GM12878 (cell line): ENCODE measurements at places on chromosomes 7 and 10. TPM values are rescaled to one million over a fixed set of nuclear protein-coding genes. Genes with fewer than 3 reads are reported as not detected.

GNGT1 gene
- not detected in 2 replicates for total RNA-seq

ITIH5 gene
- total RNA-seq: 0.05 and 0.21 TPM in 2 replicates

SPDYE1 gene
- not detected in 2 replicates for total RNA-seq

DNA sequence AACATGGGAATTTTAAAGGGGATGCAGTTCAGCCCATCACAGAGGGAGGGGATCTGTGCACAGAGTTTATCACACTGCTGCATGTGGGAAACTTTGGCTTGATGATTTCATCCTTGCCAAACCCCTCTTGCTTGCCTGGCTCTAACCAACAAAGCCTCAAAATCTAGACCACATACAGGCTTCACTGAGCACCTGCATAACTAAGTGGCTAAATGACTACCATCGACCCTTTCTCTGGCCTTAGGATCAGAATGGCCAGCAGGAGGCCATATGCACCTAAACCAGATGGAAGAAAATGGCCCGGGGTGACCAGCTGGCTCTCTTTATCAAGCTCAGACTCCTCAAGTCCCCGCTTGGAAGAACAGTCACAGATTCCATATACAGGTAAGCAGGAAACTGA is 15.6 kb upstream of the ZNF25 start:
- DNase-seq: no peak

DNA sequence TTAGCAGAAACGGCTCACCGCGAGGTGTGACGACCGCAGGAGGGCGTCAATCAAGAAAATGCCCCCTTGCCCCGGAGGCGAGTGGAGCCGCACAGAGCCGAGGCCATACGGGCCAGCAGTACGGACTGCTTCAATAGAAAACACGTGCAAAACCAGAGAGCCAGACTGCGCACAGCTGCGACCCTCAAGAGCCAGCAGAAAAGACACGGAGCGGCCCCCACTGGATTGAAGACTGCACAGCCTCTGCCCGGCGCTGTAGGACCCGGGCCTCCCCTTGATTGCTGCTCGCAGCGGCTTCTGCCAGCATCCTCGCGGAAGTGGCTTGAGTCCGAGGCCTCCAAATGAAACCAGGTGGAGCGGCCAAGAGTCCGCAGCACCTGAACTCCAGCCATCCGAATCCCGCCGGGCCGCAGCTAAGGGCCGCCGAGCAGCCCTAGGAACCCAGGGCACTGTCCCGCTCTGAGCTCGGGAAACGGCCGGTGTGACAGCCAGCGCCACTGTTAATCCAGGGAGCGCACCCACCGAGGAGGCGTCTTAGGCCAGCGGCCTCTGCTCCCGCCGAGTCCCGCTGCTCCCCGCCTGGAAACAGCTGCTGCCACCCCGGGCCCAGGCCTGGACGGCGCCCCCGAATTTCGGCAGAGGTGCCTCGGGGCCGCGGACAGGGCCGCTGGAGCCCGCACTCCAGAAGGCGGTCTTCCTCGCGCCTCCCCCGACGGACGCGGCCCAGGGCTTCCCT is 660 bp upstream of the HHEX start:
- DNase-seq: no peak

- no peak for DNase-seq
Observed at GRCh38 chr10:53638006-53638405, 865.4 kb upstream of the MBL2 start.

ALOX5 gene
- 62.4 and 69.0 TPM in 2 replicates for total RNA-seq

- no peak for DNase-seq
Observed at GRCh38 chr7:14767716-14768425, 134.7 kb downstream of the DGKB start.

POP7 gene
- 58.8 and 62.7 TPM in 2 replicates for total RNA-seq

DNA sequence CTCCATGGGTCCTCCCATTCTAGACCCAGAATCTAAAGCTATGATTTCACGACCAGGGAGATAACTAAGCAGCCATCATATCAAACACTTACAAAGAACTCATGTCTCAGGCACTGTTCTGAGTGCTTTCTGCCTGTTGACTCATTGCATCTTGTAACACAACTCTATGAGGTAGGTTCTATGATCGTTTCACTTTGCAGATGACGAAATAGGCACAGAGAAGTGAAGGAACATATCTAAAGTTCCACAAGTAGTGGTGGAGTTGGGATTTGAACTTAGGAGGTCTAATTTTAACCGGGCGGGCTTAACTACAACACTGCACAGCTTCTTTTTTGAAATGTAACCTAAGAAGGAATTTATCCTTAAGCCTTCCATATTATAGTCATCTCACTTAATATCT is 2.9 kb downstream of the RBP4 start:
- DNase-seq: no peak

- no peak for DNase-seq
Observed at GRCh38 chr7:75611557-75612178, 119.5 kb downstream of the SPDYE5 start.

GRCh38 chr7:636396-636795 is 90.1 kb upstream of the DNAAF5 start:
- DNase-seq: no peak

- DNase-seq: no peak
Observed at GRCh38 chr7:155343150-155343549, 45.5 kb downstream of the INSIG1 start.

TLX1 gene
- not detected in 2 replicates for total RNA-seq

DNA sequence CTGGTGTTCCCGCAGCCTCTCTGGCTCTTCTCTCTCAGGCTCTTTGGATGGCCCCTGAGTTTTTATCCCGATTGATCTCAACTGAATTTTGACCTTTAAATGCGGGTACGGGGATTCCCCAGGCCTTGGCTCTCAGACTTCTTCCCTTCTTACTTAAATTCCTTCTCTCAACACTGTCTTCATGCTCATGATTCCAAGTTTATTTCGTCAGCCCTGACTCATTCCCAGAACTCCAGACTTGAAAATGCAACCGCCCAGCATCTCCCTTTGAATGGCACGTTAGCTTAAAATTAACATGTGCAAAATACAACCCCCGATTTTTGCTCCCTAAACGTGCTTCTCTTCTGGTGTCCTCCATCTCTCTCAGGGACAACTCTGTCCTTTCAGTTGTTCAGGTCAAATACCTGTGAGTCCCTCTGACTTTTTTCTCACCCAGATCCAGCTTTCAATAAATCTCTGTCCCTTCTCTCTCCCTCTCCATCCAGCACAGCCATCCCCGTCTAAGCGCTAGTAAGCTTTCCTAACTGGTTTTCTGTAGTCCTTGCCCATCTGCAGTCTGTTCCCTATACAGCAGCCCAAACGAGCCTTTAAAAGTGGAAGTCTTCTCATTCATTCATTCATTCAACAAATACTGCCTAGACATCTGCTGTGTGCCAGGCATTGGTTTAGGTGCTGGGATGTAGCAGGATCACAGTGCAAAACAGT is 7.1 kb downstream of the HECW1 start:
- DNase-seq: no peak

GRCh38 chr7:92255308-92255707 is 9.5 kb downstream of the ANKIB1 start:
- DNase-seq: no peak

SPDYE5 gene
- total RNA-seq: not detected in 2 replicates

- DNase-seq: no peak
Observed at GRCh38 chr10:99456207-99456930, 25.9 kb upstream of the GOT1 start.

DNA sequence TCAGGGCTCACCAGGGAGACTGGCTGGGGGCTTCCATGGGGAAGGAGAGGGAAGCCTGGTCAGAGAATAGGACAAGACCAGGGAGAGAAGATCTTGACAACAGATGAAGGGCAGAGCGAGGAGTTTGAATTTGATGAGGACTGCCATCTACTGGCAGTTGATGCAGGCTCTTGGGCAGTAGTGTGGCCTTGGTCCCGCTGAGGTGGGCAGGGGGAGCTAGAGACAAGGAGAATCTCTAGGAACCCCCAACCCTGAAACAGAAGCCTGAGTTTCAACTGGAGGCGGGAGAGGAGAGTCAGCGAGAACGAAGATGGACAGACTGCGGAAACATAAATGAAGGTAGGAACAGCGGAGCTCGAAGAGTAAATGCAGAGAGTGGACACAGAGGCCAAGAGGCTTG is 81.0 kb downstream of the PPP1R3C start:
- no peak for DNase-seq

CAMK2B gene
- total RNA-seq: 0.23 and 0.24 TPM in 2 replicates

CLDN4 gene
- 0.24 and 0.38 TPM in 2 replicates for total RNA-seq

DNA sequence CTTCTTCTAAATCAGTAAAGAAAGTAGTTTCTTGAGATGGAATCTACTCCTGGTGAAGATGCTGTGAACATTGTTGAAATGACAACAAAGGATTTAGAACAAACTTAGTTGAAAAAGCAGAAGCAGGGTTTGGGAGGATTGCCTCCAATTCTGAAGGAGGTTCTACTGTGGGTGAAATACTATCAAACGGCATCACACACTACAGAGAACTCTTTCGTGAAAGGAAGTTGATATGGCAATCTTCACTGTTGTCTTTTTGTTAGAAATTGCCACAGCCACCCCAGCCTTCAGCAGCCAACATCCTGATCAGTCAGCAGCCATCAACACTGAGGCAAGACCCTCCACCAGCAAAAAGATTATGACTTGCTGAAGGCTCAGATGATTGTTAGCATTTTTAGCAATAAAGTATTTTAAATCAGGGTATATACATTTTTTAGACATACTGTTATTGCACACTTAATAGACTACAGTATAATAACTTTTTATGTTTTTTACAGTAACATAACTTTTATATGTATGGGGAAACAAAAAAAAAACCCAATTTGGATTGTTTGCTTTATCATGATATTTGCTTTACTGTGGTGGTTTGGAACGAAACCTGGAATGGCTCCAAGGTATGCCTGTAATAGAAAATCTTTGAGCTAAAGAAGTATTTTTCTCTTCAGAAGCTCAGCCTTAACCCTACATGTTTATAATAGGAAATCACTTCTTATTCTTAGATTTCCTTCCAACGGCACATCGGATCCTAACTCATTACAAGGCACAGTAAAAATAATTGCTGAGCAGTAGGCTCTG is 257.3 kb downstream of the LRMDA start:
- no peak for DNase-seq

DNA sequence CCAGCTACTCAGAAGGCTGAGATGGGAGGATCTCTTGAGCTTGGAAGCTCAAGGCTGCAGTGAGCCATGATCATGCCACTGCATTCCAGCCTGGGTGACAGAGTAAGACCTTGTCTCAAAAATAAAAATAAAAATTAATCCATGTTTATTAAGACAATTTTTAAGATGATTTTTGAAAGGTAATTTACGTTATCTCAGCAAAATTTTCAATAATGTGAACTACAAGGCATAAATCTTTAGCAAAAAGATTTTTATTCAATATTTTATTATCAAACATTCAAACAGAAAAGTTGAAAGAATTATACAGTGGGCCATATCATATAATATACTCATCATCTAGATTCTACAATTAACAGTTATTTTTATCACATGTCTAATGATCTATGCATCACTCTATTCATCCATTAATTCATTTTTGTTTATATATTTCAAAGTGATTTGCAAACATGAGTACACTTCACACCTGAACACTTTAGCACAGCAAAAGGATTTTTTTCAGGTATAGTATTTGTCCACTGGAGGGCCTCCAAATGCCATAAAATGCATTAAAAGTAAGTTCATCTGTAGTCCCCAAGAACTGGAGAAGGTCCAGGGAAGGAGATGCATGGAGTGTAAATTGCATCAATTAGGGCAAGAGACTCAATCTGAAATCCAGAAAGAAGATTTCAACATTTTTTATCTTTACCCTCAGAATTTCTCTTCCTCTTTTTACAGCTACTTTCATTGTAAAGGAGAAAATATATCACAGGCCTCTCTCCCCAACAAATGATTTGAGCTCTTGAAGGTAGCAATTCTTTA is 38.6 kb upstream of the RSBN1L start:
- peak; percentile 12 for DNase-seq

DNA sequence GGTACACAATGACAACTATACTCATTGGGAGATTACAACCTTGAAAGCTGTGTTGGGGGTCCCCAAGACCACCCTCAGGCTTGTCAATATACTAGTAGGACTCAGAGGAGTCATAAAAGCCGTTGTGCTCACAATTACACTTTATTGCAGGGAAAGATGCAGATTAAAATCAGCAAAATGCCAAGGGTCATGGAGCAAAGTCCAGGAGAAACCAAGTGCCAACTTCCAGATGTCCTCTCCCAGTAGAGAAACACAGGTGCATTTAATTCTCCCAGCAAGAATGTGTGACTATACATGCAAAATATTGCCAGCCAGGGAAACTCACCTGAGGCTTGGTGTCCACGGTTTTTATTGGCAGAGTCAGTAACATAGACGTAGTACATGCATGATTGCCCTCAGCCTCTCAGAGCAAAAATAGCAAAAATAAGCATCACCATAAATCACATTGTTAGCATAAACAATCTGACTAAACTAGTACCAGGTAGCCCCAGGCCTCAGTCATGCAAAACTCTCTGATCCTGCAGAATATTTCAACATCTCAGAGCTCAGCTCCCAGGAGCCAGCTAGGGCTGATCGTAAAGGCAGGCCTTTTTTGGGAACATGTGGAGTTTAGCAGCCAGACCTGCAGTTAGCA is 50.7 kb downstream of the VIM start:
- no peak for DNase-seq

DNA sequence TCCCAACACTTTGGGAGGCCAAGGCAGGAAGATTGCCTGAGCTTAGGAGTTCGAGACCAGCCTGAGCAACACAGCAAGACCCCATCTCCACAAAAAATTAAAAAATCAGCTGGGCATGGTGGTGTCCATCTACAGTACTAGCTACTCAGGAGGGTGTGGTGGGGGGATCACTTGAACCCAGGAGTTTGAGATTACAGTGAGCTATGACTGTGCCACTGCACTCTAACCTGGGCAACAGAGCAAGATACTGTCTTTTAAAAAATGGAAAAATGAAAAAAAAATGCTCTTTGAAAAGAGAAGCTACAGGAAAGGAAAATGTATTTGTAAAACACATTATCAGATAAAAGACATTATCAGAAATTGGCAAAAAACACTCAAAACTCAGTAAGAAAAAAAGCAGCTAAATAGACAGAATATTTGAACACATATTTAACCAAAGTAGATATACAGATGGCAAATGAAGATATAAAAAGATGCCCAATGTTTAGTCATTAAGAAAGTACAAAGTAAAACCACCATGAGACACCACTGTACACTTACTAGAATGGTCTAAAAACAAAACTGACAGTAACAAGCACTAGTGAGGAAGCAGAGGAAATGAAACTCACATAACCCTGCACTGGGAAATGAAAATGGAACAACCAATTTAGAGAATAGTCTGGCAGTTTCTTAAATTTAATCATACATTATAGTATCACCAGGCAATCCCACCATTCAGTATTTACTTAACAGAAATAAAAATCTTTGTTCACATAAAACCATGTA is 40.5 kb downstream of the NRBF2 start:
- DNase-seq: peak; percentile 77

GRCh38 chr10:112426111-112426510 is 20.6 kb downstream of the ZDHHC6 start:
- no peak for DNase-seq

NEUROD6 gene
- not detected in 2 replicates for total RNA-seq

DNA sequence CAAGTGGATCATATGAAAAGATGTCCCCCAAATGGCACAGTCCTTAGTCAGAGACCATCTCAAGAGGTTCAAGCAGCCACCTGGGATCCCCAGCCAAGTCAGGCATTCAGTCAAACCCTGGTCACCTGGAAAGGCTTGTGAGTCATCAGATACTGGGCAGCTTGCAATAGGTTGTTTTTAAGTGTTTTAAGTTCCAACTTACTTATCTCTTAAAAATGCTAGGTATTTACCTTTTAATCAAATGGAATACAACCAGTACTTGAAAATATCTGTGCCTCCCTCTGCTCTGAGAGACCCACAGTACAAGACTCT is 262.2 kb downstream of the WDR11 start:
- DNase-seq: no peak

- no peak for DNase-seq
Observed at GRCh38 chr10:1360011-1360557, 303.9 kb downstream of the WDR37 start.

- no peak for DNase-seq
Observed at GRCh38 chr7:139768249-139768824, 9.5 kb downstream of the HIPK2 start.

- DNase-seq: no peak
Observed at GRCh38 chr7:83611776-83612175, 37.2 kb downstream of the SEMA3E start.
